ENCODE measurements at places on chromosomes 2 and 18. TPM values are rescaled to one million over a fixed set of nuclear protein-coding genes. Genes with fewer than 3 reads are reported as not detected.

- H3K27me3 ChIP-seq = no peaks in the 10 kb centered on the region
- no peaks in the 10 kb centered on the region for H3K36me3 ChIP-seq
These were observed 64.0 kb downstream of the AAK1 start for GRCh38 chr2:69579536-69579935.

IGFBP2 gene
- 152 TPM for total RNA-seq

GRCh38 chr2:101412092-101412694 is 24.9 kb upstream of the CREG2 start:
- H3K27ac ChIP-seq = no peak overlapping the region
- no peaks in the 10 kb centered on the region for H3K36me3 ChIP-seq
- no peak for DNase-seq
- no peaks in the 10 kb centered on the region for H3K4me1 ChIP-seq

KLHL29 gene
- 23.3 TPM for total RNA-seq

DNA sequence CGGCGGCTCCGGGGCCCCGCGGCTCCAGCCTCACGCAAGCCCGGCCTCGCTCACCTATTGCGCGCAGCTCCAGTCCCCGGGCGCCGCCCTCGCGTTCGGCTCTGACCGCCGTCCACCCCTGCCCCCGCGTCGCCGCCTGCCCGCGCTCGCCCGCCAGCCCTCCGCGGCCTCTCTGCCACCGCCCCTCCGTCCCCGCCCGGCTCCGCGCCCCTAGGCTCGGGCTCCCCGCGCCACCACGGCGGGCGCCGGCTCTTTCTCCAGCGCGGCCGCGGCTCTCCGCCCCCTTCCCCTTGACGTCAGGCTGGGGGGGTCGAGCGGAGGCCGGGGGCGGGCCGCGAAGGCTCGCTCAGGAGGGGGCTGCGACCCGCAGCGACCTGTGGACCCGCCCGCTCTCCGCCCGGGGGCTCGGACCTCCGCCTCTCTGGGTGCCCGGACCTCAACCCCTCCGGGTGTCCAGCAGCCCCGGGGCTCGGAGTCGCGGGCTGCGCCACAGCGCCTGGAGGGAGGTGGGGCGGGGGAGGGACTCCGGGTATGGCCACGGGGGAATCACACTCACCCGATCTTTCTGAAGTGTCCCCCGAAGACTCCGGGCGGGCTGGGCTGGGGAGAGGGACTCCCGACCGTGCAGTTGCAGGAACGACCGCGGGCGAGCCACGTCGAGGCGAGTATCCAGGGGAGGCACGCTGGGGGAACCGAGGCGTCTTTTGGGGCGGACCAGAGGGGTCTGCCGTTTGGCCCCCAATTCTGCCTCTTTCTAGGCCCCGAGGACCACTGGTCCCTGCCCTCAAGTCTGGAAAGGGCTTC is at the start of gene SEMA4C:
SEMA4C (minus strand) TSS at position 259 of the 804 bp plus-strand sequence. CDS start 2,194 bp downstream, outside the sequence.
- H3K36me3 ChIP-seq = peaks cover under 1% of the 10 kb centered on the region
- peaks cover 11% of the 10 kb centered on the region for H3K4me1 ChIP-seq
- peak within 1 kb of the TSS; percentile 100 for H3K4me3 ChIP-seq
- DNase-seq = peak; percentile 70
- no peaks in the 10 kb centered on the region for H3K27me3 ChIP-seq

DNA sequence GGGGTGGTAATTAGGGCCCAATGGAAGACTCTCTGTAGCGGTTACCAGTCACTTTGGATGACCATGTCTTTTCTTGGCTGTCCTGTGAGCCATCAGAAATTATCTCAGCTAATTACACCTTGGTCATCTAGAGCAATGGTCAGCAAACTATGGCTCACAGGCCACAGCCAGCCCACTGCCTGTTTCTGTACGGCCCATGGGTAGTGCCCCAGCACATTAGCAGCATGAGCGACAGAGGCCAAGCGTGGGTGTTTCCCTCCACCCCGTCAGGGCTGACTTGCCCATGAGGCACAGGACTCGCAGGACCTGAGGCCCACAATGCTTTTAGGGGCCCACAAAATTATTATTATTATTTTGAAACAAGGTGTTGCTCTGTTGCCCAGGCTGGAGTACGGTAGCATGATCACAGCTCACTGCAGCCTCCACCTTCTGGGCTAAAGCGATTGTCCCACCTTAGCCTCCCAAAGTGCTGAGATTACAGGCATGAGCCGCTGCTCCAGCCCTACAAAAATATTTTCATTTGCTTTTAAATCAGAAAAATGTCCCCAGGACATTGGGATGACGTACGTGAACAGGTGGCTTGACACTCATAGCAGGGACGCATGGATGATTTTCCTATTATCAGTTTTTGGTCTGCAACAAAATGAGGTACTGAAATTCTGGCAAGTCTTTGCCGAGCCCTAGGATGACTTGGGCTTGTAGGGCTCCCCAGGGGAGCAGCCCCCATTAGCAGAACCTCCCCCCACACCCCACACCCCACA is 29.3 kb upstream of the CEP68 start:
- H3K27ac ChIP-seq = no peak overlapping the region
- H3K36me3 ChIP-seq = no peaks in the 10 kb centered on the region
- DNase-seq = no peak
- H3K4me3 ChIP-seq = no peak overlapping the region
- H3K27me3 ChIP-seq = no peaks in the 10 kb centered on the region
- H3K4me1 ChIP-seq = no peaks in the 10 kb centered on the region

VPS4B gene
- total RNA-seq = 28.3 TPM

- H3K27ac ChIP-seq = peak overlapping the region; percentile 83
- DNase-seq = peak; percentile 91
- H3K4me1 ChIP-seq = peaks cover 30% of the 10 kb centered on the region
These were observed 12.4 kb downstream of the HS6ST1 start for GRCh38 chr2:128306081-128306930.

GRCh38 chr2:100009743-100010142 is 132.6 kb downstream of the AFF3 start:
- no peak overlapping the region for H3K27ac ChIP-seq
- DNase-seq = no peak
- H3K36me3 ChIP-seq = peaks cover 6% of the 10 kb centered on the region
- H3K4me1 ChIP-seq = no peaks in the 10 kb centered on the region
- H3K4me3 ChIP-seq = no peak overlapping the region

DNA sequence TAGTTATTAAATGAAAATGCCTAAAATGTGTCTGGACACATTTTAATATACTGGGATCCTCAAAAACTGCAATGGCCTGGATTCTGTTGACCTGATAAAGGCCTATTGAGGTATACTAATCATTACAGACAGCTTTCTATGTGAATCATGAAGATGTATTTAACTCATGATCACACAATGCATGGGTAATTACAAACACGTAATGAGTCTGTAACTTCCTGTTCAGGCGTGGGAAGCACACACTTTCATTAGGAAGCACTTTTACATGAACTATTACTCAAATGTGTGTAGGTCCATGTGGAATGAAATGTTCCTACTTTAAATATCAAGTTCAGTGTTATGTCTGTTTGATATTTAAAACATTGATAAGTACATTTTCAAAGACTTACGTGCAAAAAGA is 108.7 kb downstream of the NCKAP5 start:
- H3K4me1 ChIP-seq = no peaks in the 10 kb centered on the region
- no peaks in the 10 kb centered on the region for H3K27me3 ChIP-seq
- no peak for DNase-seq
- no peak overlapping the region for H3K4me3 ChIP-seq

DNA sequence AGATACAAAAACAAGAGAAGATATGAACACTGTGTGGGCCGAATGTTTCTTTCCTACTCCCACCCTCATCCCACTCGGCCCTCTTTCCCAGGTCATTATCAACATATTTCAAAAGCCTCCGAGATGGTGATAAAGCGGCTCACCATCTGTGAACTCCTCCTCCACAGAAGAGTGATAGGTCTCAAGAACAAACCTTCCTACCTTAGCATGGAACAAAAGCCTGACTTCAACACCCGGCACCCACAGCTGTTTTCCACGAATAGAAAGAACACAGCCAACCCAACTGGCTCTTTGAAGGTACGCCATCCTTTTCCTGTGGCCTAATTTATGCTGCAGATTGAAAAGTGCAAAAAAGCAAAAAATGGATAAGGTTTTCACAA is 28.8 kb downstream of the BCL2 start:
- no peaks in the 10 kb centered on the region for H3K4me1 ChIP-seq
- no peaks in the 10 kb centered on the region for H3K36me3 ChIP-seq
- no peaks in the 10 kb centered on the region for H3K27me3 ChIP-seq
- no peak overlapping the region for H3K27ac ChIP-seq
- no peak overlapping the region for H3K4me3 ChIP-seq
- no peak for DNase-seq

DNA sequence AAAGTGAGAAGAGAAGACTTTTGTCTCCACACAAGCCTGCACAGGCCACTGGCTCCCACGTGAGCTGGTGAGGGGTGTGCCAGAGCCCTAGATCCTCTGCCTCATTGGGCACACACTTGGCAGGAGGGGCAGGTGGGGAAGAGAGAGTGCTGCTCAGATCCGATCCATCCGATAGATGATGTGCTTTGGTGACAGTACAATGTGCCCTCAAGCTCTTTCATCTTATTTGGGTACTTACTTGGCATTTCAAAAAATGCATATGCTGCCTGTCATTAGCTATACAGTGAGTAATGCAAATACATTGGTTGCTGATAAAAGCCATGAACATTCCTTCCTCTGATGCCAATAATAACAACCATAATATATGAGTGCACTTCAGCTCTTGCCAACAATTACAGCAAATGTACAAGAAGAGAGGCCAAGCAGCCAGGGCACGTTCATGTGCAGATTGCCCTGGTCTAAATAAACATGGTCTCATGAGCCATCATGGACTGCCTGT is 255.3 kb downstream of the VAPA start:
- H3K27ac ChIP-seq = no peak overlapping the region
- no peak overlapping the region for H3K4me3 ChIP-seq
- DNase-seq = peak; percentile 17
- H3K27me3 ChIP-seq = no peaks in the 10 kb centered on the region
- no peaks in the 10 kb centered on the region for H3K36me3 ChIP-seq

DNA sequence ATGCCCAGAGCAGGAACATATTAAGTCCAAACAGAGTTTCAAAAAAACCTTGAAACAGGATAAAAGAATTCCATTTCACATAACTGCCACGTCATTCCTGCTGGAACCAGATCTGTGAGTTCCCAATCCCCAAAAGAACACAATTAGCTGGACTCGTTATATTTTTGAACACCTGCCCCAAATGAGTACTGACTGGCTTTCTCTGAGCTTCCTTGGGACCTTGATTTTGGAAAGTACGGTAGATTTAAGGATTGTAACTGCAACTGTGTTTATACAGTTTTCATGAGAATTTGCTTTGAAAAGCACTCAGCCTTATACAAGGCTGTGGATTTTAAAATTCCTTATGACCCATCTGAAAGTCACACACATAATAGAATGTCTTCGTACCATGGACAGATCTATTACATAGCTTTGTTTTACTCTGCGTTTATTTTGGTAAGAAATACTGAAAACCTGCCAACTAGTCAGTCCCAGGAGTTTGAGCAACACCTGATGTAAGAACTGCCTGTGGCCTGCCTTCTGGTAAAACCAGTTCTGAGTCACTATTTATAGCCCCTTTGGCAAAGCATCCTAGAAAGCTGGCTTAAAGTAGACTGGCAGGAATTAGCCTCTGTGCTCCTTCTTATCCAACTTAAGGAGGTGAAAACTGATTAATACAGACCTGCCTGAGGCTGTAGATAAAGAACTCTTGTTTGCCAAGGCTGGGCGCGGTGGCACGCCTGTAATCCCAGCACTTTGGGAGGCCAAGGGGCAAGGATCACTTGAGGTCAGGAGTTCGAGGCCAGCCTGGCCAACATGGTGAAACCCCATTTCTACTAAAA is 48.1 kb downstream of the MERTK start:
- H3K36me3 ChIP-seq = no peaks in the 10 kb centered on the region
- peaks cover 16% of the 10 kb centered on the region for H3K4me1 ChIP-seq
- no peak overlapping the region for H3K4me3 ChIP-seq
- H3K27ac ChIP-seq = peak overlapping the region; percentile 79
- H3K27me3 ChIP-seq = no peaks in the 10 kb centered on the region

DNA sequence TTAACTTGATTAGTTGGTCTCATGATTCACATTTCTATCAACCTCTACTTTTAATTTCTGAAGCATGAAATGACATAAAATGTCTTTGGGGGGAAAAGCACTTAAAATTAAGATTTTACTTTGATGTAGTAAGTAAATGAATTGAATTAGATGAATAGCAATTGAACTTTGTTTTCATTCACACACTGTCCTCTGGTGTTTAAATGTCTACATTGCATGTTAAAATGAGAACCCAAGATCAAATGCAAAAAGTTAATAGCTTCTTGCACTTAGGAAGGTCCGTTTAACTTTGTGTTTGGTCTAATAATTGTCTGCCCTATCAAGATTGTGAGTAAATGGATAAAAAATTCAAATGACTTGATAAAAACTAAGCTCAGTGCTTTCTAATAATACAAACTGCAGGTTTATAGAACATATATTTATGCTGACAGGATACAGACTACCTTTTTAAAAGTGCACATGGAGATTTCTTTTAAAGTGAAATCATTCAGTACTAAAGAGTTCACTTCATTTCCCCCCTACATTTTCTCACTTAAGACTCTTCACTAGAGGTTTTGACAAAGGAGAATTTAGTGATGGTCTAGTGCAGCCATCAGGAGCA is 156.2 kb upstream of the NABP1 start:
- no peak overlapping the region for H3K4me3 ChIP-seq
- no peak overlapping the region for H3K27ac ChIP-seq
- H3K27me3 ChIP-seq = no peaks in the 10 kb centered on the region
- H3K4me1 ChIP-seq = no peaks in the 10 kb centered on the region
- DNase-seq = no peak

- no peaks in the 10 kb centered on the region for H3K36me3 ChIP-seq
- no peak overlapping the region for H3K27ac ChIP-seq
- no peaks in the 10 kb centered on the region for H3K27me3 ChIP-seq
- H3K4me3 ChIP-seq = no peak overlapping the region
- no peak for DNase-seq
These were observed 438.6 kb downstream of the TXNL1 start for GRCh38 chr18:56199580-56200330.

- peaks cover 3% of the 10 kb centered on the region for H3K27me3 ChIP-seq
- H3K27ac ChIP-seq = no peak overlapping the region
- H3K4me1 ChIP-seq = no peaks in the 10 kb centered on the region
These were observed 154.6 kb downstream of the CYRIA start for GRCh38 chr2:16511041-16511440.

DNA sequence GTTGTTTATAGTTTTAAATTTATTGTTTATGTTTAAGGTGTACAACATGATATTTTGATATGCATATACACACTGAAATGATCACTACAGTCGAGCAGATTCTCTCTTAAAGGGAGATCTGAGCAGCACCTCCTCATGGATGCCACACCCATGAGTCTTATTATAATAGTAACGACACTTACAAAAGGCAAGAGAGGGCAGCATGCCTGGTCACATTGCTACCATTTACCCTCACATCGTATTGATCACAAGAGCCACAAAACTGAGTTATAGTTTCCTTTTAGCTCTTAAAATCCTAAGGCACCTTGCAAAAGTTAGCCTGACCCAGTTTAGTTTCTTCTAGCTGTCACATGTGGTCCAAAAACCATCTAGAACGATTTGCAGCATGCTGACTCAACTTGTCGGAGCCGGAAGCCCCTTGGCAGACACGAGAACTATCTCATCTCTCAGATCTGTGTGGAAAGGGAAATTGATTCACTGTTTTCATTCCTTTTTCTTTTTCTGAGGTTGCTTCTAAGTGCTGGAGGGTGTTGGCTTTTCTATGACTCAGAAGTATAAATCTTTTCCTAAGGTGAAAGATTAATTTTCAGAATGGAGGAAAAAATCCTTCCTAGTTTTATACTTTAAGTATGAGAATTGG is 85.3 kb downstream of the CDC42EP3 start:
- DNase-seq = peak; percentile 40
- H3K27ac ChIP-seq = peak overlapping the region; percentile 56
- H3K27me3 ChIP-seq = no peaks in the 10 kb centered on the region
- H3K4me3 ChIP-seq = no peak overlapping the region

- H3K4me3 ChIP-seq = no peak overlapping the region
- DNase-seq = no peak
- H3K36me3 ChIP-seq = no peaks in the 10 kb centered on the region
- H3K27ac ChIP-seq = no peak overlapping the region
These were observed 1.8 kb downstream of the NGEF start for GRCh38 chr2:233011268-233011650.

Data from prostate gland (tissue), 2 donors.